ENCODE measurements at places on chromosomes 3 and 15. TPM values are rescaled to one million over a fixed set of nuclear protein-coding genes. Genes with fewer than 3 reads are reported as not detected.

Gene REC114
- not detected for total RNA-seq

Gene CLEC3B
- total RNA-seq, result 1.9 TPM

Gene GOLGA8O
- 0.36 TPM for total RNA-seq

GRCh38 chr3:9678493-9678892, 25.1 kb upstream of the CPNE9 start:
- DNase-seq, result no peak

DNA sequence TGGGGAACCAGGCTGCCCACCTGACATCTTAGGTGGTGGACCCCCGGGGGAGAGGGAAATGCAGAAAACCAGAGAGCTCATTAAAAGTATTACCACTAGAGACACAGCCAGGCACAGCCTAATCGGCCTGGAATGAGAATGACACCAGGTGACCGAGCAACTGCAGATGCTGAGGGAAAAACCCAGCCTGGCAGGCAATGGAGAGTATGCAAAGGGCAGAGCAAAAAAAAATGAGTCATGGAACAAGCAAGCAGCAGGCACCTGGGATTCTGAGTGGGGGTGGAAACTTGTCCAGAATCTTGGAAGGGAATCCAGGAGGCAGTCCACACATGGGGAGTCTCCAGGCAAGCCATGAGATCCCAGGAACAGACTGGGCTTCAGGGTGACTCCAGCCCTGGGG, 183.7 kb upstream of the LRRN1 start:
- DNase-seq, result no peak
